Thoracic aorta (tissue), 2 donors: ENCODE measurements at places on chromosomes 13 and 19.

- H3K4me3 ChIP-seq, result no peak overlapping the region
- H3K27me3 ChIP-seq, result no peaks in the 10 kb centered on the region
- H3K36me3 ChIP-seq, result peaks cover 59% of the 10 kb centered on the region
- peaks cover 33% of the 10 kb centered on the region for H3K4me1 ChIP-seq
- no peak overlapping the region for H3K27ac ChIP-seq
Observed at GRCh38 chr19:39417463-39418181, 5.2 kb downstream of the PLEKHG2 start.

DNA sequence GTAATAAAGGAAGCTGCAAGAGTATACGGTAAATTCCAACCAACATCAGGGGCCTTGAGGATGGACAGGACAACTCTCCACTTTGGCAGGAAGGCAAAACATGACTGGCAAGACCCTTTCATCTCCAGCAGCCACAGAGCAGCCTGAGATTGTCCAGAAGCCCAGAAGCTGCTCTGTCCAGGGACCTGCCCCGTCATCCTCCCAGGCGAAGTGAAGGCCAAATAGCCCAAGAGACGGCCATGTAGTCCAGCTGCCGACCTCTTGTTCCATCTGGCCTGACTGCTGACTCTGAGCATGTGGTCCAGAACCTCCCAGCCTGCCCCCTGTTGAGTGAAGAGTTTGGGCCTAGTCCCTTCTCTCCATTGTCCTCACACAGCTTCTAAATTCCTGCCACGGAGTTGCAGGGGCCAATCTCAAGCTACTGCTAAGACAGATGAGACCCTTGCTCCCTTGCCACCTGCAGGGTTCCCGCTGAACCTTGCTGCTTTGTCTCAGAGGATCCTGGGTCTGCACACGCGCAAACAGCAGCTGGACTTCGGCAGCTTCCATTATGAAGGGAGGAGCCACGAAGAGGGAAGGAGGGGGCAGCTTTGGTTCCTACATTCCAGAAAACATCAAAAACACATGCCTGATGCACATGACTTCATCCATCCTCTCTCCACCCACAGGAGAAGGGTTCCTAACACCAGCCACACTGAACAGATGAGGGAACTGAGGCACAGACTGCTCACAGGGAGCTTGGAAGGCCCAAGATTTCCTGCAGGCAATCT lies 196.9 kb downstream of the KATNAL1 start:
- no peaks in the 10 kb centered on the region for H3K36me3 ChIP-seq
- H3K4me3 ChIP-seq, result no peak overlapping the region
- DNase-seq, result no peak
- no peak overlapping the region for H3K27ac ChIP-seq
- H3K27me3 ChIP-seq, result no peaks in the 10 kb centered on the region

GRCh38 chr13:25927363-25927762 lies 124.5 kb downstream of the SHISA2 start:
- H3K36me3 ChIP-seq, result no peaks in the 10 kb centered on the region
- no peaks in the 10 kb centered on the region for H3K27me3 ChIP-seq
- no peak for DNase-seq
- no peak overlapping the region for H3K4me3 ChIP-seq
- H3K27ac ChIP-seq, result no peak overlapping the region

DNA sequence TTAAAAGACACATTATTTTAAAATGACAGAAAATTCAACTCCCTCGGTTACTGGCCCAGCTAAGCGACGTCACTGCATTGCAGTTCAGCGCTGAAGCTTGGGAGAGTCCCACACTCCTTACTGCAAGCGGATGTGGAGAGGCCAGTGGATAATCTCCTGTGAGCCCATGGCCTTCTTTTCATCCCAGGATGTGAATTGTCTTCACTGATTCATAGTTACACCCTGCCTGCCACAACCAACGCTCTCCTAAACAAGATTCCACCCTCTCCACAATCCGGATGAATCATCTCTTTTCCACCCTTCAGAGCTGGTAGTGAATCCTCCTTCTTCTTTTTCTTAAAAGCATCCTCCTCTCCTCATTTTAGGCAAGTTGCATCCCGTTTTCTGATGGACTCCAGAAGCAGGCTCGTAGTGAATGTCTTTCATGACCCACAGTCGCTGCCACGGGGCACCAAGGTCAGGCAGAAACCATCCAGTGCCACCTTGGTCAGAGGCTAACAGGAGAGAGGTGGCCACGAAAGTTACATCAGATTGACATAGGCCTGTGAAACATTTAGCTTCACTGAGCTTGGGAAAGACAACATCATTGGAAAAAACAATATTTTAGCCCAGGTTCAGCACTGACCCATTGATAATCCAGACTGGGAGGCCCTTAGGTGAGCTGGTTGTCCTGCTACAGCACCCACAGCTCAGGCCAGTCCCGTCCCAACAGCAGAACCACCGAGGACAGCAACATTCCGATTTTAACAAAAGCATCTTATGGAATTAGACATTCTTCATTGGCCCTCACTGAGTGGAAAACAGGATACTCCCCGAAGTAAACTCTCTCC lies 2.0 kb downstream of the GJB2 start:
- DNase-seq, result no peak
- H3K27me3 ChIP-seq, result peaks cover 17% of the 10 kb centered on the region
- H3K4me1 ChIP-seq, result peaks cover 23% of the 10 kb centered on the region
- H3K4me3 ChIP-seq, result no peak overlapping the region

DNA sequence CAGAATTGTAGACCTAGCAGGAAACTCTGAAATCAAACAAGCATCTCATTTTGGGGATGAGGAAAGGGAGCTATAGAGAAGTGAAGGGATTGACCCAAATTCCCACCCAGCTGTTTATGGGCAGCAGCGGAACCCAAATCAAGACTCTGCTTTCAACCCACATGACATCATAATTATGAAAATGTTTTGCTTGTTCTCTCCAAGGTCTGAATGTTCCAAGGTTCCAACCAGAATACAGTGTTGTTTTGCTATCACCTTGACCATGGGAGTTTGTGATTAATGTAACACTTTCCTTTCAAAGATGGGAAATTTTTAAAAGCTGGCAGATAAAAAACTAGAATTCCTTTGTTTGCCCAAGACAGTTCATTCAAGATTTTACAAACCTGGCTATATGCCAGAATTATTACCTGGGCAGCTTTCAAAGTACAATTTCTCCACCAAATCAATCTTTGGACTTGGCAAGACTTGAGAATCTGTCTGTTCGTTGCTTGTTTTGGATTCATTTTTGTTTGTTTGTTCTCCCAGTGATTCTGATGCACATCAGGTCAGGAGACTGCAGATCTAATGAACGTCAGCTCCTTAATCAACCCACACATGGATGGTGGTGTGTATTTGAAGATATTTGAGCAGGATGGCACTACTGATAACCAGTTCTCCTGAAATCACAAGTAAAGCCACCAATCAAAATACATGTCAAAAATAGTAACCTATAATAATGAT lies 322.7 kb downstream of the FOXO1 start:
- H3K4me1 ChIP-seq, result peaks cover 4% of the 10 kb centered on the region
- DNase-seq, result no peak
- no peak overlapping the region for H3K27ac ChIP-seq
- H3K36me3 ChIP-seq, result no peaks in the 10 kb centered on the region
- H3K4me3 ChIP-seq, result no peak overlapping the region
- H3K27me3 ChIP-seq, result no peaks in the 10 kb centered on the region

DNA sequence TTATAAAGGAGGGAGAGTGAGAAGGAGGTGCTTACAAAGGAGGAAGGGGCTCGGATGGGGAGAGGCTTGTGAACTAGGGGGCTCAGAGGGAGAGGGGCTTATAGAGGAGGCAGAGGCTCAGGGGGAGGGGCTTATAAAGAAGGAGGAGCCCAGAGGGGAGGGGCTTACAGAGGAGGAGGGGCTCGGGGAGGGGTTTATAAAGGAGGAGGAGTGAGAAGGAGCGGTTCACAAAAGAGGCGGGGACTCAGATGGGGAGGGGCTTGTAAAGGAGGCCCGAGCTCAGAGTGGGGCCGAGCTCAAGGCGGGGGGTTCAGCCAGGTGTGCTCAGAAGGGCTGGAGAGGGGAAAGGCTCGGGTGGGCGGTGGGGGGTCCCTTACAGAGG lies 500 bp downstream of the SMIM24 start:
- no peak for DNase-seq
- no peak overlapping the region for H3K4me3 ChIP-seq
- H3K27me3 ChIP-seq, result no peaks in the 10 kb centered on the region
- H3K27ac ChIP-seq, result no peak overlapping the region

DNA sequence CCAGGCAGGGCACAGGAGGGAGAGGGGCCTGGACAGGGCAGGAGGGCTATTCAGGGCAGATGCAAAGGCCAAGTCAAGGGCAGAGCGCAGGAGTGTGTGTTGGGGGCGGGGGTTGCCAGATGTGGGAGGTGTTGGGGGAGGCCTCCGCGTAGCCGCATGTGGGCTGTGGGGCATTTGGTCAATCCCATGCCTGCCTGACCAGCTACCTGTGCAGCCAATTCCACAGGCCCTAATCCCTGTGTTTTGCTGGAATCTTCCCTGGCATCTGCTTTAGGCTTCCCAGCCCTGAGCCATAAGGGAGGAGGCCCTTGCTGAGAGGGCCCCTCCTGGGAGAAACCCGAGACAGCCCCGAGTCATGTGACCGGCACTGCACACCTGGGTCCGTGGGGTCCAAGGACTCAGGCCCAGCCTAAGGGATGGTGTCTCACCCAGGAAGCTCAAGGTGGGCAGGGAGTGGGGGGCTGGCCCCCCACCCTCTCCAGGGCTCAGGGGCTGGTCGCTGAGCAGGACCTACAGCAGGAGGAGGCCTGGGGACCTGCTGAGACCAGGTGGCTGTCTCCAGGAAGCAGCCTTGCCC lies 20.3 kb downstream of the RFX1 start:
- DNase-seq, result no peak
- H3K4me1 ChIP-seq, result peaks cover 17% of the 10 kb centered on the region
- H3K4me3 ChIP-seq, result peak overlapping the region; percentile 48

- no peaks in the 10 kb centered on the region for H3K4me1 ChIP-seq
- H3K36me3 ChIP-seq, result no peaks in the 10 kb centered on the region
- H3K4me3 ChIP-seq, result no peak overlapping the region
- DNase-seq, result no peak
- H3K27ac ChIP-seq, result no peak overlapping the region
Observed at GRCh38 chr19:27872370-27872769, 1340.6 kb downstream of the UQCRFS1 start.

- no peak overlapping the region for H3K4me3 ChIP-seq
- no peaks in the 10 kb centered on the region for H3K36me3 ChIP-seq
- H3K27me3 ChIP-seq, result no peaks in the 10 kb centered on the region
- DNase-seq, result no peak
- H3K4me1 ChIP-seq, result no peaks in the 10 kb centered on the region
Observed at GRCh38 chr13:80866921-80867320, 526.0 kb upstream of the SPRY2 start.

DNA sequence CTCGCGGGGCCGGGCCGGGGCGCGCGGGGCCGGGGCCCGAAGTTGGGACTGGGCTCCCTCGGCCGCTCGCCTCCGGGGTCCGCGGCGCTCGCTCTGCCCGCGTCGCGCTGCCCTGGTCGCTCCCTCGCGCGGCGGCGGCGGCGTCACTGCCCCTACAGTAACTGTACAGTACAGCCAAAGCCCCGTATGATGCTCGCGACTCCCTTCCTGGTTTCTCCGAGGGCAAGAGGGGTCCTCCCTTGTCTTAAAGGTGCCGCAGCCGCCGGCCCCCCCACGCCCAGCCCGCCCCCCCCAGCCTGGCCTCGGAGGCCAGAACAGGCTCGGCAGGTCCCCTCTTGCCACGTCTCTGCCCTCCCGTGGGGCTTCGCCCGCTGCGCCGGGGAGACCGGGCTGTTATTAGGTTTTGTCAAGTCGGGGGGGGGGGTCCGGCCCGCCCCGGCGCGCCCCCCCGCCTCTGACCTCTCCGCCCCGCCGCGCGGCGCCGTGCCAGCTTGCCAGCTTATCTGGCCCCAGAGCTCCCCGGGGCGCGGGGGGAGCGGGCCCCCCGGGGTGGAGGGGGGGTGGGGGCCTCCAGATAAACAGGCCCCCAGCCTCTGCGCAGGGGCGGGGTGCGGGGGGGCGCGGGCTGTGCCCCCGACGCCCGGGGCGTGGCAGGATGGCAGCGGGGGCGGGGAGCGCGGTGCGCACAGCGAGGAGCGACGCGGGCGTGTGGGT lies at the start of gene ZBTB7A:
ZBTB7A (minus strand) TSS at position 218 of the 714 bp plus-strand sequence. CDS start 11,667 bp downstream, outside the sequence.
- DNase-seq, result peak; percentile 80
- peak within 1 kb of the TSS; percentile 99 for H3K4me3 ChIP-seq
- H3K36me3 ChIP-seq, result no peaks in the 10 kb centered on the region
- no peaks in the 10 kb centered on the region for H3K27me3 ChIP-seq
- peaks cover 22% of the 10 kb centered on the region for H3K4me1 ChIP-seq

DNA sequence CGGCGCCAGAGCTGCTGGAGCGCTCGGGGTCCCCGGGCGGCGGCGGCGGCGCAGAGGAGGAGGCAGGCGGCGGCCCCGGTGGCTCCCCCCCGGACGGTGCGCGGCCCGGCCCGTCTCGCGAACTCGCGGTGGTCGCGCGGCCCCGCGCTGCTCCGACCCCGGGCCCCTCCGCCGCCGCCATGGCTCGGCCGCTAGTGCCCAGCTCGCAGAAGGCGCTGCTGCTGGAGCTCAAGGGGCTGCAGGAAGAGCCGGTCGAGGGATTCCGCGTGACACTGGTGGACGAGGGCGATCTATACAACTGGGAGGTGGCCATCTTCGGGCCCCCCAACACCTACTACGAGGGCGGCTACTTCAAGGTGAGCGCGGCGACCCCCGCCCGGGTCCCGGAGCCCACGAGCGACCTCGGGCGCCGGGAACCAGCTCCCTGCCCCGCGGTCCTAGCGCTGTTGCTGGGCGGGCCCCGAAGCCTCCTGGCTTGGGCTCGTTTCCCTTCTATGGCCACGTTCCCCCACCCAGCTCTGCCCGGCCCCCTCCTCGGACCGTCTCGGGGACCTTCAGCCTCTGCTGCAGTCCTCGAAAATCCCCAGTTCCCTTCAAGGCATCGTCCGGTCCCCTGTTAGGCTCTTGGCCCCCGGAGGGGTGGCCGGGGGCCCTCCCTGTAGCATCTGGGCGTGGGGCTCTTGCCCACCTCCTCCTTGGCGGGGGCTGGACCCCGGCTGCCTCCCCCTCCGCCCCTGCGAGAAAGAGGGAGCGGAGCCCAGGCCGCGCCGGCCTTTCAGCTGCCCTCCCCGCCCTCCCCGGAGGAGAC lies at the start of gene CDC34:
CDC34 (plus strand) TSS at position 8 of the 808 bp plus-strand sequence; CDS start at position 180, 172 bp downstream.
- peak within 1 kb of the TSS; percentile 84 for H3K27ac ChIP-seq
- peaks cover 34% of the 10 kb centered on the region for H3K4me1 ChIP-seq
- H3K27me3 ChIP-seq, result no peaks in the 10 kb centered on the region
- peak within 1 kb of the TSS; percentile 99 for H3K4me3 ChIP-seq
- DNase-seq, result no peak
- peaks cover 17% of the 10 kb centered on the region for H3K36me3 ChIP-seq

- no peak overlapping the region for H3K4me3 ChIP-seq
- no peak for DNase-seq
- H3K27ac ChIP-seq, result no peak overlapping the region
- no peaks in the 10 kb centered on the region for H3K27me3 ChIP-seq
Observed at GRCh38 chr19:426725-427445, 17.9 kb upstream of the C2CD4C start.

GRCh38 chr13:107531180-107531579 lies 684.2 kb downstream of the LIG4 start:
- no peak for DNase-seq
- no peak overlapping the region for H3K27ac ChIP-seq
- H3K4me3 ChIP-seq, result no peak overlapping the region
- no peaks in the 10 kb centered on the region for H3K27me3 ChIP-seq

DNA sequence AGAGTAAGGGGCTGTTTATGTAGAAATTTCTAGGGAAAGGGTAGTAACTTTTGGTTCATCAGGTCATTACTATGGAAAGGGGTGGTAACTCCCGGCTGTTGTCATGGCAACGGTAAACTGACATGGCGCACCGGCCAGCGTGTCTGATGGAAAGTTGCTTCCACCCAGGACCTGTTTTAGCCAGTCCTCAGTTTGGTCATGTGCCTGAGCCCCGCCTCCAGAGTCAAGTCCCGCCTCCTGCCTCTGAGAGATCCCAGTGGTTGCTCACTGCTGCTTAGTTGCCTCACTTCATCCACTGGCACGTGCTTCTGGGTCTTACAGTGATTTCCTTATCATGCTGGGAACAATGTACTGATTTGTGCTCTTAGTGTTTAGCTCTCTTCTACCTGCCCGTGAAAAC lies 455.2 kb upstream of the ZNF507 start:
- no peaks in the 10 kb centered on the region for H3K36me3 ChIP-seq
- DNase-seq, result no peak
- no peak overlapping the region for H3K4me3 ChIP-seq
